ENCODE measurements at places on chromosomes 5 and 9.

GRCh38 chr5:139711906-139712224 lies 63.7 kb downstream of the CXXC5 start:
- no peak for DNase-seq

DNA sequence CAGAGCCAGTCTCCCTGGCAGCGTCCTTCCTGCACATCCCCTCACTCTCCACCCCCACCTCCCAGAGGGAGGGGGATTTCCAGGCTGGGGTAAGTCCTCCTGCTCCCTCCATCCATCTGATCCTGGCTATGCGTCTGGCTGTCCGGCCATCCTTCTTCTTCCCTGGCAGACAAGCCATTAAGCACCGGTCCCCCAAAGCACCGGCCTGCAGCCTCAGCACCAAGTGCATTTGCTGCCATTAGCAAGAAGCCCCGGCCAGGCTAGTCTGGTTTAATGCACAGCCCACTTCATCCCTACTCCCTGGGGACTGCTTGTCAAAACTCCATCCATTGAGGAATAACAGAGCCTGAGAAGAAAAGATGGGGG lies 208.7 kb upstream of the IER5L start:
- DNase-seq = no peak

DNA sequence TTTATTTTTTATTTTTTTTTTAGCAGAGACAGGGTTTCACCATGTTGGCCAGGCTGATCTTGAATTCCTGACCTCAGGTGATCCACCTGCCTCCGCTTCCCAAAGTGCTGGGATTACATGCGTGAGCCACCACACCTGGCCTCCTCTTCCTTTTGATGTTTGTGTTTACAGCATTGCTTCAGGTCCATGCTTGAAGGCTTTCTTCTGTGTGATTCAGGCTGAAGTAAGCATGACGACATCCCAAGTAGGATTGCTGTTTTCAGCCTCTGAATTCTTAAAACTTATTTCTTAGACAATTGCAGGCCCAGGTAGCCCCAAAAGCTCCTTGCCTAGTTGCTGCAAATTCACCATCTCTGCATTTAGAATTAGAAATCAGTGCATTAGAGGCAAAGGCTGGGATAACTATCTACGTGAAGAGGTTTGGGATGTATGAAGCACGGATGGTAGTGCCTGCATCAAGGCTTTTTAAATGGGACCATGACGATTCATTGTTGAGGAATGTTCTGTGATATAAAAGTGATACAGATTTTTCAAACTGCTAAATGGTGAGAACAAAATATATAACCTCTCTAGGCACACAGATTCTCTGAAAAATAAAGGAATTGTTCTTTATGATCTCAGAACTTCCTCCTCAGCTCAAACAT lies 3.0 kb upstream of the ETF1 start:
- no peak for DNase-seq

- DNase-seq = no peak
These were observed 608 bp downstream of the ENTR1 start for GRCh38 chr9:136409557-136410455.

- no peak for DNase-seq
These were observed 89.9 kb downstream of the DAB2IP start for GRCh38 chr9:121741228-121741918.

- DNase-seq = no peak
These were observed 457.0 kb upstream of the ZNF462 start for GRCh38 chr9:106405871-106406435.

GRCh38 chr9:7333719-7334118 lies 465.9 kb downstream of the DMAC1 start:
- no peak for DNase-seq
